Glomerular endothelial cell (primary cell): ENCODE measurements at places on chromosomes 3 and 15. TPM values are rescaled to one million over a fixed set of nuclear protein-coding genes. Genes with fewer than 3 reads are reported as not detected.

DNA sequence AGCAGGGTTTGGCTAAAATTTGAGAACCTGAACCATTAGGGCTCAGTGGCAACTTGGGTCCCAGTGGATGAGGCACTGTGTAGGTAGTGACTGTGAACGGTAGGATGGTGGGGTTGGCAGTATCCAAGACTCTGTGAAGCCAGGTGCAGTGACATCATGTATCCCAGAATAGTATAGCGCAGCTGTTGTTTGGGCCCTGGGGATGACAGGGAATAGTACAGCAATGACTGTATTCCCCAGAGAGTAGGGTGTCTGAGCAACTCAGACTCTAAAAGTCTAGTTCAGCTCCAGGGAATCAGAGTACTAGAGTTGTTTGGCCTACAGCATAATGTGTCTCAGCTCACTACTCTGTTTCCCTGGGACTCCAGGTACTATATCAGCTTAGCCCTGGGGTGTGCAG, 20.7 kb upstream of the PPP2R3A start:
- no peak for DNase-seq

TRH gene
- total RNA-seq, result not detected in 2 replicates

GRCh38 chr15:38691965-38692788, 127.6 kb upstream of the RASGRP1 start:
- no peak for DNase-seq

GRCh38 chr3:188533612-188534357, 379.8 kb downstream of the LPP start:
- no peak for DNase-seq

DNA sequence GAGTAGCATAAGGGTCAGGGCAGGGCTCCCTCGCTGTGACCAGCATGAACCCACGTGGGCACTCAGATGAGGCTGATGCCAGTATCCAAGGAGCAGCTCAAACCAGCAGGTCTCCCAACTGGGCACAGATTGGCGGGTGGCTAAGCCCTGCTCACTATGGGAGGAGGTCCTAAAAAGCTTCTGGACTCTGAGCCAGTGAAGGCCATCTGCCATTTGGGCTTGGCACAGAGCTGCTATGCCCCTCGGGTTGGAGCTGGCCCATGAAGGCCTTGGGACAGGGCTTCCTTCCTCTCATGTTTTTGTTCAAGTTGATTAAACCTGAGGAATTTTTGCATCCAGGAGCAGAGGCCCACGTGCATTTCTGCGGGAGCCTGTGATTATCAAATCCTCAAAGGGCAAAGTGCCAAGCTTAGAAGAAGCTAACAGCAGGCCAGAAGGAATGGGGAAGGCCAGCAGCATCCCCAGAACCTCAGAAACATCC, 4.3 kb upstream of the STRA6 start:
- no peak for DNase-seq

DNA sequence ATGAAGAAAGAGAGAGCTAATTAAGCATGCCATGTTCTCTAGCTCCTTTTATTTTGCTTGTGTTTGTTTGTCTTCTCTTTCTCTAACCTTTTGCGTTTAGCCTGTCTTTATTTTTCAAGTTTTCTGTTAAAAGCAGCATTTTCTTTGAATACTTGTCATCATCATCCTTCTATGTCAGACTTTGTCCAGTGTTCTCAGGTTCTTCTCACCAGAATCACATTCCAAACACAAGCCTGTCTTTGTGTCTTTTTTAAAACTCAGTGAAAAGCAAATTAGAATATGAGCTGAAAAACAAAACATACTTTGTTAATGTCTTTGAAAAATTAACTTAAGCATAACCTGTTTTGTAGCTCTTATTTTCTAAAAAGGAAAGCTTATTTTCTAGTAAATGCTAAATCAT, 62.4 kb downstream of the LEKR1 start:
- DNase-seq, result no peak

CCDC33 gene
- not detected in 2 replicates for total RNA-seq

- DNase-seq, result no peak
Measured at GRCh38 chr3:127104586-127104985, 88.3 kb upstream of the PRR23E start.

- no peak for DNase-seq
Measured at GRCh38 chr15:80403712-80404056, 498 bp upstream of the ARNT2 start.

DNA sequence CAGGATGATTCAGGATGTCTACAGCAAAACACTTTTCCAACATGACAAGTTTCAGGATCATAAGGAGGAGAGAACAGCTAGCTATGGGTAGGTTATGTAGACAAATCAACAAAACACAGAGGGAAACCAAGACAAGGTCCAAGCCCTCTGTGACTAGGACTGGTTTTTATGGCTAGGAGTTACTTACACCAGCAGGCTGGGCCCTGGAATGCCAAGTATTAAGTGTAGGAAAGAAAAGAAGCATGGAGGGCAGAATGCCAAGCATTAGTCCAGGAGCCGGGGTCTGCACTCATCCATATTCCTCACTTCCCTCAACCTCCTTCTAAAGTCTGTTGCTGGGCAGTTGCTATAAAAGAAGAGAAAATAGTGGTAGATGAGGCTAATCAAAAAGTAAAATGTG, 35.3 kb upstream of the PPP2R3A start:
- no peak for DNase-seq

DNA sequence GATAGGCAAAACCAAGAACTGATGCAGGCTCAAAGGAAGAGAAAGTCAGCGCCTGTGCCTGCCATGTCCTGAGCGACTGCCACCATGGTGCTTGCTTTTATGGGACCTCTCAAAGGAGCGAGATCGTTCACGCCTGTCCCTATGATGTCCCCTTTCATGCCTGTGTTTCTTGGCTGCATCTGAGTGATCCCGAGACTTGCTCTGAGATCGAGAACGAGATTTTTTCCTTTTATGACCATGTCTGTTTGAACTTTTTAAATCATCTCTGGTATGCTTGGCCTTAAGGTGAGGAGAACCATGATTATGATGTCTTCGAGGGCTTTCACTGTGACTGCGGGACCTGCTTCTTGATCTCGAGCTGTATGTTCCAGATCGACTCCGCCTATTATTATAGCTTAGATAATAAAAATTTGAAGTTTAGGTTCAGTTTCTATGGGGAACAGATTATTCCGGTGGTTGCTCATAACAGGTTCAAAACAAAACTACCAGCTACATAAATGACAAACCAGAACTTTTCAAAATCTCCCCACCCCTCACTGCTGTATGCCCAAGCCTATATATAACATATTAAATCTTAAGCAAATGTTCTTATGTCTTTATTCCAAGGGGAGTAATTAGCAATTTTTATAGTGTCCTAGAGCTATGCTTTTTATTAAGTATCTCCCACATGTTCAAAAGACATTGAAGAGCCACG, 11.6 kb downstream of the CCNL1 start:
- DNase-seq, result no peak

TUSC7 gene
- not detected in 2 replicates for total RNA-seq

SEMA6D gene
- 2.7 and 5.6 TPM in 2 replicates for total RNA-seq

DNA sequence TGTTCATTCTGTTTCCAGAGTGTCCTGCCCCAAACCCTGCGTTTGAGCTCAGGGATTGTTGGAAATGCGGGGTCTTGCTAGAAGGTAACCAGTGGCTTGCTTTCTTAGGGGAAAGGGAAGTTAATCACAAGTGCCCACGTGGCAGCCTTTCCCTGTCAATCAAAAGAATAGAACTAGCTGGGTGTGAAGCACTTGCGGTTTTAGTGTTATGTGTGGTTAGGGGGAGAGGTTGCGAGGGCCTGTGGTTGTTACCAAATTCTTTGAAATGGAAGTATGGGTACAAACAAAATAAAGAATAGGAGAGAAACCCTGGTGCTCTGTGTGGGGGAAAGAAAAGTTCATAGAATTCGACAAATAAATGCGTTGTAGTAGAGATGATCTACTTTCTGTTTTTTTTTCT, 67.6 kb downstream of the FNDC3B start:
- DNase-seq, result no peak

RNU5B-1 gene
- not detected in 2 replicates for total RNA-seq

- no peak for DNase-seq
Measured at GRCh38 chr15:81955382-81956062, 90.3 kb downstream of the MEX3B start.

C3orf49 gene
- total RNA-seq, result not detected in 2 replicates

PSTPIP1 gene
- total RNA-seq, result not detected in 2 replicates

GRCh38 chr3:101690972-101691371, 4.5 kb upstream of the RPL24 start:
- no peak for DNase-seq

C15orf39 gene
- total RNA-seq, result 19.3 and 34.8 TPM in 2 replicates

SOX14 gene
- not detected in 2 replicates for total RNA-seq

GRCh38 chr3:15427981-15428380, 583 bp downstream of the EAF1 start:
- DNase-seq, result no peak

HRH1 gene
- 13.3 and 23.5 TPM in 2 replicates for total RNA-seq

- DNase-seq, result no peak
Measured at GRCh38 chr3:194306771-194307640, 44.1 kb downstream of the CPN2 start.

- peak; percentile 96 for DNase-seq
Measured at GRCh38 chr3:172317984-172318383, 130.3 kb downstream of the GHSR start.

- no peak for DNase-seq
Measured at GRCh38 chr3:34419801-34420200, 621.4 kb downstream of the PDCD6IP start.

- DNase-seq, result no peak
Measured at GRCh38 chr15:92343924-92344643, 49.6 kb upstream of the ST8SIA2 start.

CEP152 gene
- 3.7 and 3.9 TPM in 2 replicates for total RNA-seq

DNA sequence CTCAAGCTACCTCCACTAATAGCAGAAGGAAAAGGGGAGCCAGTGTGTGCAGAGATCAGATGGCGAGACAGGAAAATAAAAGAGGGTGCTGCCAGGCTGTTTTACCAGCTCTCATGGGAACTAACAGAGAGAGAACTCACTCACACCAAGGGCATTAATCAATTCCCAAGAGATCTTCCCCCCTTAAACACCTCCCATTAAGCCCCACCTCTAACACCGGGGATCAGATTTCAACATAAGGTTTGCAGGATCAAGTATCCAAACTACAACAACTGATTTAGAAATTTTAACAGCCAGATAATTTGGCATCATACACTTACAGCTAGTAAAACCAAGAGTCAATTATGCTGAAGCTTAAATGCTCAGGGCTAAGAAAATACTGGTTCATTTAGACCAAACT, 18.9 kb downstream of the CD200 start:
- no peak for DNase-seq

GRCh38 chr3:187063286-187064121, 75.8 kb downstream of the RPL39L start:
- DNase-seq, result no peak

GPR87 gene
- 0.53 TPM in 1 of 2 replicates, not detected in the other for total RNA-seq

SPG21 gene
- 97.1 and 102 TPM in 2 replicates for total RNA-seq

LAMB2 gene
- total RNA-seq, result 1,071 and 1,381 TPM in 2 replicates

- no peak for DNase-seq
Measured at GRCh38 chr15:65690173-65690572, 68.4 kb downstream of the SLC24A1 start.

ZNF501 gene
- 2.2 and 4.0 TPM in 2 replicates for total RNA-seq

GRCh38 chr3:170424879-170425278, 6.2 kb downstream of the CLDN11 start:
- DNase-seq, result no peak

TMEM212 gene
- total RNA-seq, result not detected in 2 replicates

DNA sequence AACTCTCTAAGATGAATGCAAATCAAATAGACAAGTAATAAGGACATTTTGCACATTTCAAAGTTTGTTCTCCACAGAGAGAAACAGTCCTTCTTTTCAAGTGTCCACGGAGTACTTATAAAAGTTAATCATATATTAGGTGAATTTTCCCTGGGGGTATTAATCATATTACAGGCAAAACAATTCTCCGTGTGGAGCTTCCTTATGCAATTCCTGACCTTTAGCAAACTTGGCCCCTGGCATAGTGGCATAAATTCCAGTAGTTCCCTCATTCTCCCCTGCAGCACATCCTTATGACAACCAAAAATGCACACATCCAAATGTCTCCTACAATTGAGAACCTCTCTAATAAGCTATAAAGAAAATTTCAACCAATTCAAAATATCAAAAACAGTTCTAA, 34.4 kb downstream of the FSIP1 start:
- no peak for DNase-seq

DNA sequence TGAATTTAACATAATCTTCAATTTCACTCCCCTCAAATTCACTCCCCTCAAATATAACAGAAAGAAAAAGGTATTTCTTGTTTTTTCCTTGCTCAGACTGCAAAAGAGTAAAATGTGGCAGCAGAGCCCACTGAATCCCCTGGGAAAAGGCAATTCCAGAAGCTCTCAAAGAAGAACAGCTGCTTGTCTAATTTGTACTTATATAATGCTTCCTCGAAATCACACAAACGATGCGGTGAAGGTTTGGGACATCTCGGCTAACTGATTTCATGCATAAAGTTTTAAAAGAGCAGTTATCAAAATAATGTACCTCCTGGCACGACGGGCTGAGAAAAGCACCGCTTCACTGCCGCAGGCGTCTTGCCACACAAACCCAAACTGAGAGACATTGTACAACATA, 10.7 kb downstream of the BDH1 start:
- DNase-seq, result no peak

GRCh38 chr15:29853211-29853987, 31.1 kb upstream of the TJP1 start:
- DNase-seq, result no peak

- DNase-seq, result no peak
Measured at GRCh38 chr15:86765281-86765680, 685.6 kb downstream of the AGBL1 start.

DNA sequence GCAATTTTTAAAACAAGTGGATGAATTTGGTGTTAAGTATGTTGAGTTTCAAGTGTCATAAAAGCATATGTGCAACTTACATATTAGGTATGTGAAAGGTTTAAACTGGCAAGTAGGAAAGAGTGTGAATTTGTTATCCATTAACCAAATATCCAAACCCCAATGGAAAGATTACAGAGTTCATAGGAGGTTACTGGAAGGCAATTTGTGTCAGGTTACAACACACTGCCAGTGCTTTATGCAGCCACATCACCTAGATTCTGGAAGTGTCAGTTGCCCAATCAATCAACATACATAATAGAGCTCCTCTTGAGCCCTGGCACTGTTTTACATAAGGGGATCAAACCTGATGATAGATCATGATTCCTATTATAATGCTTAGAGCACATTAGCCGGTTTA, 261.0 kb downstream of the ROBO1 start:
- no peak for DNase-seq

PLCB2 gene
- total RNA-seq, result 3.0 and 5.1 TPM in 2 replicates

DNA sequence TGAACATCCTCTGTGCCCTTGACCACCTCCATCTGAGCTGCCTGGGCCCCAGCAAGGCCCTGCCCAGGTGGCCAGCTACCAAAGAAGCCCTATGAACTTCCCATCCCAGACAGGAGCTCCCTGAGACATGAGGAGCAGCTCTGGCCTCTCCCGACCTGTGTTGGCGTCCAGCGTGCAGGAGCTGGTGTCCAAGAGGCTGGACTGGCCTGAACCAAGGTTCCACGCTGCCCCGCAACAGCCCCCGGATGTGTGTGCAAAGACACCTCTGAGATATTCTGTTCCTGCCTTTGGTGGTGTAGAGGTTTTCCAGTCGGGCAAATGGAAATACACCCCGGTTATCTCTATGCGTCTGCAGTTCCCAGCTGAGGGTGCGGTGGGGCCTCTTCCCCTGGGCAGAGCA, 42.1 kb downstream of the WNT7A start:
- no peak for DNase-seq

- no peak for DNase-seq
Measured at GRCh38 chr15:27826902-27827714, 272.0 kb downstream of the OCA2 start.

- DNase-seq, result no peak
Measured at GRCh38 chr3:16932877-16933276, 48.1 kb downstream of the PLCL2 start.
